ENCODE measurements at places on chromosomes 11 and 22.

DNA sequence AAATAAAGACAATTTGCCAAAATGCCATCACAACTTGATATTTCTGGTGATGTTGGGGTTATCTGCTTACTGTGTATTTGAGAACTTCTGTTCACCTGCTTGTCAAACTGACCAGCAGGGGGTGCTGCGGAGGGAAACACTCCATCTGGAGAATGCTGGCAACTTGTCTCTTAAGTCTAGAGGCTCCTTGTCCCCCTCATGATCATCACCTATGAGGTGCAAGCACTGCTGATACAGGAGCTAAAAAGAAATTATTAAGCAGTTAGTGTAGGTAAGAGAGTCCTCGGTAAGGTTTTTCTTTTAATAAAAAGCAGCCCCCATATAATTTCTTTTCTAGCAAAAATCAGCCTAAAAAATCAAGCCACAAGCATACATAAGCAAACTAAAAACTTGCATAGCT lies 32.7 kb upstream of the GLYATL1B start:
- peak; percentile 82 for DNase-seq

- no peak for DNase-seq
These were observed 4.2 kb downstream of the USP35 start for GRCh38 chr11:78192911-78193351.

DNA sequence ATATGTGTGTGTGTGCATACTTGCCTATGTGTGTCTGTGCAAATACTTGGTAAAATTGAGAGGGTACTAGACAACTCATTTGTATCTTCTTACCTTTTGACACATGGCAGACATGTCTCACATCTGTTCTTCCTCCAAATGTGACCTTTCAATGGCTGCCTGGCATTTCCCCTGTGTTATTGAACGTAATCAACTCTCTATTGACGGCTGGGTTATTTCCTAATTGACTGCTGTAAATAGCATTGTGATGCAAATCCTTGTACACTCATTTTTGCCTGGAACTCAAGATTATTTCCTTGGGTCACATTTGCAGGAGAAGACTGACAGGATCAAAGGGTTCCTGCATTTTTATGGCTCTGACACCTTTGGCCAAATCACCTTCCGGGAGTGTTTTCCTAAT lies 37.4 kb downstream of the KCNQ1 start:
- DNase-seq: no peak

- DNase-seq: no peak
These were observed 15.9 kb downstream of the PRG3 start for GRCh38 chr11:57364851-57365660.

DNA sequence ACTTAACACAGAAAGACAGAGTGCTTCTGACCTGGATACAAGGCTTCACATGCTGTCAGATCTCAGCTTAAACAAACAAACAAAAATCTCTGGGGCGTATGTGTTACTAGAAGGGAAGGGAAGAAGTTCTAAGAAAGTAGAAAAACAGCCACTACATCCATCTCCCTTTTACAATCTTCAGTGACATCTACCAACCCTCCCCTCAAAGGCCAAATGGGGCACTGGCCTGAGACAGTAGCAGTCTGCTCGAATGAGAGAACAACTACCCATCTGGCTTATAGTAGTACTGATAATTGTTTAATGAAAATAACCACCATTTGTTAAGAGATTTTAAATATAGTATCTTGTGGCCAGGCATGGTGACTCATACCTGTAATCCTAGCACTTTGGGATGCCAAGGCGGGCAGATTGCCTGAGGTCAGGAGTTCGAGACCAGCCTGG lies 29.4 kb downstream of the CCDC83 start:
- peak; percentile 6 for DNase-seq
